ENCODE measurements at places on chromosomes 6 and 20.

DNA sequence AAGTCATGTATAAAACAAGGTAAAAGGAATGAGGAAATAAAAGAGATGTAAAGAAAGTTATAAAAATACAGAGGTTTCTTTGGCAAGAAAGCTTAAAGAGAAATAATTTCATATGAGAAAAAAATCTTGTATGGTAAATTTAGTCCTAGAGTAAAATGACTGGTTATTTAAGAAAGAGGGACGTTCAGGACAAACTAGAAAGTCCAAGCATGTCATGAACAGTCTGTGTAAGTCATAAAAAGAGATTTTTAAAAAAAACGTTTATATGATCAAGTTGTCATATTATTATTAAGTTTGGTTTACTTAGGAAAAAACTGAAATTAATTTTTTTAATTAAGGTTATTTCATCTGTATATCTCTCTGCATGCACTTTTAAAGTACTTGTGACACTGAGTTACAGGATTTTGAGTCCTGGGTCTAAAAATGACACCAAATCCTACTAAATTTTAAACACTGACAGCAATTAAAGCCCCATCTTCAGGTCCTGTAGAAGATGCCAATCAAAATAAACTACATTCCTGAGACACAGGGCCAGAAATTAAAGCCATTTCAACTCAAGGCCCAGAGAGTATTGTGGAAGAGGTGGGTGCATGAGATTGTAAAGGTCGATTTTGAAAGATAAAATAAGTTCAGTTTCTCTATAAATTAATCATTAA, 62.4 kb downstream of the AGPAT4 start:
- no peak for DNase-seq

GRCh38 chr6:15755526-15755925, 92.7 kb upstream of the DTNBP1 start:
- DNase-seq, result peak; percentile 67

- no peak for DNase-seq
Measured at GRCh38 chr20:3973705-3974104, 41.7 kb downstream of the RNF24 start.

DNA sequence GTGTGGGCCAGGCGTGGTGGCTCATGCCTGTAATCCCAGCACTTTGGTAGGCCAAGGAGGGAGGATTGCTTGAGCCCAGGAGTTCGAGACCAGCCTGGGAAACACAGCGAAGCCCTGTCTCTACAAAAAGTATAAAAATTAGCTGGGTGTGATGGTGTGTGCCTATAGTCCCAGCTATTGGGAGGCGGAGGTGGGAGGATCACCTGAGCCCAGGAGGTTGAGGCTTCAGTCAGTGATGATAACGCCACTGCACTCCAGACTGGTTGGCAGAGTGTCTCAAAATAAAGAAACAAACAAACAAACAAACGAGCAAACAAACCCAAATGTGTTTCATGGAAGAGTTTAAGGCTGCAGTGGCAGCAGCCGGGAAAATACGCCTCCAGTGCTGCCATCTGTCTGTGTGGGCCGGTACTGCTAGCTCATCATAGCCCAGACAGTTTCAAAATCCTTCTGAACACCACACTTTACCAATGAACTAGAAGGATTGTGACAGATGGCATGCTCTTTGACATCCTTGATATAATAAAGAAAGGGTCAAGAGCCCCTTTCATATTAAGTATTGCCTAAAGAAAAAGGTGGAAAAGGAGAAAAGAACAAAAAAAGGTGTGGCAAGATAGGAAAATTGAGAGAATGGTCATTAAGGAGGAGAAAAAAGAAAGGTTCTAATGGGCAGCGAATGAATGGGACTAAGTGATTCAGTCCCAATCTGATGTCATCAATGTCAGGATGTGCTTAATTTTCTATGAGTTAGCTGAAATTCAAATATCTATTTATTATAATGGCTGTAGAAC, 298.6 kb downstream of the SYNE1 start:
- peak; percentile 62 for DNase-seq

GRCh38 chr20:34110025-34110744, 1.9 kb downstream of the EIF2S2 start:
- no peak for DNase-seq

- no peak for DNase-seq
Measured at GRCh38 chr6:43829470-43829869, 59.5 kb downstream of the VEGFA start.

DNA sequence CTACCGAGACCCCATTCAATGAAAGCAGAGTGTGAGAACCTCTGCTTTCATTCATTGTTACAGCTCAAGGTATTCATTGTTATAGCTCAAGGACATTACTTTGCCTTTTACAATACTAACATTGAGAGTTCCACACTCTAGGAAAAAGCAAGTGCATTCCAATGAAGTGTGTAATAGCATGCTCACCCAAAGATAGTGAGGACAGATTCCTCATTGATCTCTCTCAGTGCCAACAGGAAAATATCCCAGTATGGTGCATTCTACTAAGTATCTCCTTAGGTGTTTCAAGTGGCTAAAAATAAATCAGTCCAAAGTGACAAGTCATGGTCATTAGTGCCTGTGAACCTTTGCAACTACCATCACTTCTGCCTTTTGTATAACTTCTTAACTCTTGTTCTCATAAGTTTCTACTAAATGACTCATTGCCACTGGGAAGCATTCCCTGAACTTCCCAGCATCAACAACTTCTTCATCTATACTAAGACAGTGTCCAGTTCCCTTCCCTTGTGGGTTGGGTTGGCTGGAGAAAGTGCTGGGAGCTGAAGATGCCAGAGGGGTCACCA, 140.7 kb upstream of the STXBP5 start:
- DNase-seq, result peak; percentile 71

DNA sequence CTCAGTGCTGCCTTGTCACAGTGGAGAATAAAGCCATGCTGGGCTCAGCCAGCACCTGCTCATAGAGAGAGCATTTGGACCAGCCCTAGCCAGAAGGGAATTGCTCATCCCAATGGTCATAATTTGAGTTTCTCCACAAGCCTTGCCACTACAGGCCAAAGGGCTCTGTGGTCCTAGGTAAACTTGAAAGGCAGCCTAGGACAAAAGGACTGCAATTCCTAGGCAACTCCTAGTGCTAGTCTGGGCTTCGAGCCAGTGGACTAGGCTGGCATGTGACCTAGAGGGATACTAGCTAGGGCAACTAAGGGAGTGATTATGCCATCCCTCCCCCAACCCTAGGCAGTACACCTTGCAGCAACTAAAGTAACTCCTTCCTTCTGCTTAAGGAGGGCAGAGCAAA, 516.2 kb downstream of the BCKDHB start:
- no peak for DNase-seq

DNA sequence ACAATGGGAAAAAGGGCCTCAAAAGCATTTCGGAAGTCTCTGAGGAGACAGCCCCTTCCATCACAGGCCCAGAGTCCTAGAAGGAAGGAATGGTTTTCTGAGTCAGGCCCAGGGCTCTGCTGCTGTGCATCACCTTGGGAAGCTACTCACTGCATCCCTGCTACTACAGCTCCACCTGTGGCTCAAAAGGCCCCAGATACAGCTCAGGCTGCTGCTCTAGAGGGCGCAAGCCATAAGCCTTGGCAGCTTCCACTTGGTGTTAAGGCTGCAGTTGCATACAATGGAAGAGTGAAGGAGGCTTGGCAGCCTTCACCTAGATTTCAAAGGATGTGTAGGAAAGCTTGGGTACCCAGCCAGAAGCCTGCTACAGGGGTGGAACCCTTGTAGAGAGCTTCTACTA, 54.8 kb downstream of the MEI4 start:
- no peak for DNase-seq

DNA sequence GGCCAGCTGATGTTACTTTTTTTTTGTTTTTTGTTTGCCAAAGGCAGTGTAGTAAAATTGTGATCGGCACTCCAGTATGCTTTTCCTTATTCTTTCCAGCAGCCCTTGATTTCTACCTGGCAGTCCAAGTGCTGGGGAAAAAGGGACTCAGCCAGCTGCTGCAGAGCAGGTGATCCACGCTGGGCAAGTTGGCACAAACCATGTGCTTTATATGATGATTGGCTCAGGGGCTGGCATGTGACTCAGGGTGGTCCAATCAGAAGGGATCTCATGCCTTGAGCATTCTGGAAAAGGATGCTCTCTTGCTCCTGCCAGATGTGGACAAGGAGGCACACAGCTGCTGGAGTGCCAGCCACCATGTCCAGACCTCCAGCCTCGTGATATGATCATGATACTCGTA, 54.5 kb downstream of the SULF2 start:
- DNase-seq, result no peak

GRCh38 chr6:138719744-138720143, 53.8 kb upstream of the CCDC28A start:
- DNase-seq, result no peak

- DNase-seq, result peak; percentile 65
Measured at GRCh38 chr6:99349171-99350141, at the start of gene FAXC. Gene FAXC (minus strand): TSS chr6:99349674. CDS start chr6:99349372, 302 bp downstream.

GRCh38 chr6:134822920-134823709, 126.8 kb downstream of the ALDH8A1 start:
- DNase-seq, result peak; percentile 86

GRCh38 chr6:105270511-105270910, 90.7 kb upstream of the POPDC3 start:
- peak; percentile 50 for DNase-seq

GRCh38 chr6:39521958-39522357, 199.5 kb upstream of the KCNK16 start:
- DNase-seq, result no peak

GRCh38 chr6:1390133-1390945, 963 bp downstream of the FOXF2 start:
- peak; percentile 66 for DNase-seq

GRCh38 chr20:58987790-58988564, 6.9 kb downstream of the NELFCD start:
- DNase-seq, result no peak

GRCh38 chr6:107284805-107285204, 169.5 kb upstream of the BEND3 start:
- no peak for DNase-seq

GRCh38 chr6:136526196-136526930, 23.9 kb downstream of the MAP7 start:
- DNase-seq, result peak; percentile 83

GRCh38 chr6:21636876-21637275, 43.3 kb downstream of the SOX4 start:
- DNase-seq, result peak; percentile 23

GRCh38 chr6:124008000-124008987, 204.6 kb downstream of the NKAIN2 start:
- no peak for DNase-seq

Data from GM03348 (cell line).